ENCODE measurements at places on chromosomes 1 and 21.

- no peak for DNase-seq
Measured at GRCh38 chr1:33372677-33373076, 51.8 kb upstream of the A3GALT2 start.

- DNase-seq, result no peak
Measured at GRCh38 chr1:33377756-33378155, 53.1 kb downstream of the PHC2 start.

DNA sequence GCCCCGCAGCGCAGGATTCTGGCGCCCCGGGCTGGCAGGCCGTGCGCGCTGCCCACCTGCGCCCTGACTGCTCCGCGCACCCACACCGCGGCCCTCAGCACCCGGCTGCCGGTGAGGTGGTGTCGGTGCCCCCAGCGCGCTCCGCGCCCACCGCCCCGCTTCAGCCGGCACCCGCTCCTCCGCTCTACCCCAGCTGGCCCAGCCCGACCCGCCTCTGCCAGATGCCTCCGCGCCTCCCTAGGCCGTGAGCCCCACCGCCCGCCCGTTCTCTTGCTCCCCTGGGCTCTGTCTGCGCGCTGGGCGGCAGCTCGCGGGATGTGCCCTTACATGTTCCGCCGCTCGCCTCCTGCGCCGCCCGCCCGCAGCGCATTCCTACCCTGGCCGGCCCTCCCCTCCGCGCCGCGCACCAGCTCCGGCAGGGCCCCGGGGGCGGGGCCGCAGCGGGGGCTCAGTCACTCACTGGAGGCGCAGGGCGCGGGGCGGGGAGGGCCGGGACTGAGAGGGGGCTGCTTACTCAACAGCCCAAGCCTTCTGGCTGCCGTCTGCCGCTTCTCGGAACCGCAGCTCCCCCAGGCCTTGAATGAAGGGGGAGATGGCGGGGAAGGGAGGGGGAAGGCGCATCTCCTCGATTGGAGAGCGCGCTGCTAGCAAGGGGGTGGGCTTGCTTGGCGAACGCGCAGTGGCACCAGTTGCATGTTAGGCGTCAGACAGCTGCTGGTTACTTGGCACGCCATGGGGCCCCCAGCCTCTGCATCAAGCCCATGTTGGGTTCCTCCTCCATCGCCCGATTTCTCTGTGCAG is at the start of gene PHLDA3:
PHLDA3 (minus strand) TSS at position 345 of the 801 bp plus-strand sequence. CDS start 402 bp downstream, outside the sequence.
- DNase-seq, result peak; percentile 9

- DNase-seq, result no peak
Measured at GRCh38 chr1:183821889-183822611, 17.1 kb downstream of the RGL1 start.

DNA sequence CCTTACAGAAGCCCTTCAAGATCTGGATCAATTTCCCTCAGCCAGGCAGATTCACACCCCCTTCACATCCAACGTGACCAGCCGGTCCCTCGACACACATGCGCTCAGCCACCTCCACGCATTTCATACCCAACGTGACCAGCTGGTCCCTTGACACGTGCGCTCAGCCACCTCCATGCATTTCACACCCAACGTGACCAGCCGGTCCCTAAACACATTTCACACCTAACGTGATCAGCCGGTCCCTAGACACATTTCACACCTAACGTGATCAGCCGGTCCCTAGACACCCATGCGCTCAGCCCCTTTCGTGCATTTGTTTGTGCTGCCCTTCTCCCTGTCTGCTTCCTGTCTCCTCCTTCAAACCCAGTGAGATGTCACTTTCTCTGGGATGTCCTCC is 8.8 kb upstream of the PAFAH2 start:
- DNase-seq, result no peak

DNA sequence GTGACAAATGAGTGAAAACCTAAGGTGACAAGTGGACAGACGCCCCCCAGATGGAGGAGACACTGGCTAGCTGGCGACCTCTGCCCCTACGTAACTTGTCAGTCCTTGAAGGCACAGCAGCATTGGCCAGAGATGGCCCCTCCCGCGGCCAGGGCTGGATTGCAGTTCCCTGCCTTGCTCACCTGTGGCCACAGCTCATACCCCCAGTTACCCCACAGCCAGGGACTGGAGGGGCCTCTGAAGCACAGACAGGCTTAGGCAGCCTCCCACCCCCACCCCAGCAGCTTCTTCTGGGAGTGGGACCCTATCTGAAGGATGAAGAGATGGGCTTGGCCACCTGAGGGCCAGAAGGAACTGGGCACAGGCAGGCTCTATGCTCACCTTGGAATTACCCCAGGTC is 3.7 kb downstream of the HES3 start:
- DNase-seq, result no peak

- no peak for DNase-seq
Measured at GRCh38 chr1:9835758-9836631, 12.2 kb upstream of the CLSTN1 start.

GRCh38 chr1:35768350-35769187 is 1.2 kb downstream of the CLSPN start:
- no peak for DNase-seq

Data from stimulated activated effector memory CD8-positive, alpha-beta T cell treated with anti-CD3 and anti-CD28 coated beads, Interleukin-12 subunit alpha, Interleukin-12 subunit beta, amount 100 ng/mL, for 72 hours (primary cell).